Activated T-cell treated with anti-CD3 and anti-CD28 coated beads, Interleukin-2, amount 50 U/mL, for 24 hours (primary cell): ENCODE measurements at places on chromosomes 13 and 19.
A peak's percentile ranks its signal among the peaks of the same experiment; 100 is the strongest.

DNA sequence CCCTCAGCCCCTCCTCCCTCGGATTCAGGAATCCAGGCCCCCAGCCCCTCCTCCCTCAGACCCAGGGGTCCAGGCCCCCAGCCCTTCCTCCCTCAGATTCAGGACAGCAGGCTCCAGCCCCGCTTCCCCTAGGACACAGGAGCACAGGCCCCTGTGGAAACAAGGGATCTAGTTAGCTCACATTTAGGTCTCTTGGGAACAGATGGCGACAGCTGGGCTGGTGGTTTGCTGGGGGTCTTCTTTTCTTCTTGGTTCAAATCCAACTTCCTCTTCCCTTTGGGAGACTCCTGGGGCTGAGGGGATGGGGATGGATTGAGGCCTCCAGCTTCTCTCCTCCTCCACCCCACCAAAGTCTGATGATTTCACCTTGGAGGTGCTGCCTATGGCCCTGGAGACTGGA is 19.6 kb downstream of the ZNF575 start:
- no peak for DNase-seq

DNA sequence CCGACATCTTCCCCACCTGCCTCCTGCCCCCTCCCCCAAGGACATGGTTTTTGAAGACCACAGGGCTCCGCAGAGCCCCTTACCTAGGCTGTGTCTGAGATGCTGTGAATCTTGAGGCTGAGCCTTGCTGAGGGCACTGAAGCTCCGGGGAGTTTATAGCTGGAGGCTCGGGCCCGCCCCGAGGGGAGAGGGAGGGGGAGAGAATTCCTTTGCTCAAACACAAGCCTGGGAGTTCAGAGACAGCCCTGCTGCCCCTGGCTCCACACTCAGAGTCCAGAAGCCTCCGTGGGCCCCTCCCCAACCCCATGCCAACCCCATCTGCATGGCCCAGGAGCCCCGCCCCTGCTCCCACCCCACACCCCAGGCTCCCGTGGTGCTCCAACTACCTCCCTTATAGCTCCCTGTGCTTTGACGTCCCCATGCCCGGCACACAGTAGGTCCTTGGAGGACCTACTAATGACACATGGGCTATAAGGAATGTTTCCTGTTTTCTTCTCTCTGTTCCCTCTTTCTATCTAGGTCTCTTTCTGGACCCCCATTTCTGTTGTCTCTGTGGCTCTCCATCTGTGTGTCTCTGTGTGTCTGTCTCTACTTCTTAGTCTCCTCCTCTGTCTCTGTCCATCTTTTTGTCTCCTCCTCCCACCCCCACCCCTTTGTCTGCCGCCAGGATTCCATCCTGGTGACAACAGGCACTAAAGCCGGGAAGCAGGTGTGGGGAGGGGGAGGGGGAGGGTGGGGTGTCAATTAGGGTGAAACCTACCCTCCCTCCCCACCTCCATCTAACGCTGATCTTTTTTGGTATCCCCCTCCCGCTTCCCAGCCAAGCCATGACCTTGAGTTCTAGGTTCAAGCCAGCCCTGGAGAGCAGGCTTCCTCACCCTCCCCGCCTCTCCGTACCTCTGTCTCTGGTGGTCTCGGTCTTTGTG is at the start of gene TNNT1:
Gene TNNT1, minus strand, starts transcription at position 129 of the 926 bp plus-strand sequence. CDS start 2,049 bp downstream, outside the sequence.
- no peak for DNase-seq

DNA sequence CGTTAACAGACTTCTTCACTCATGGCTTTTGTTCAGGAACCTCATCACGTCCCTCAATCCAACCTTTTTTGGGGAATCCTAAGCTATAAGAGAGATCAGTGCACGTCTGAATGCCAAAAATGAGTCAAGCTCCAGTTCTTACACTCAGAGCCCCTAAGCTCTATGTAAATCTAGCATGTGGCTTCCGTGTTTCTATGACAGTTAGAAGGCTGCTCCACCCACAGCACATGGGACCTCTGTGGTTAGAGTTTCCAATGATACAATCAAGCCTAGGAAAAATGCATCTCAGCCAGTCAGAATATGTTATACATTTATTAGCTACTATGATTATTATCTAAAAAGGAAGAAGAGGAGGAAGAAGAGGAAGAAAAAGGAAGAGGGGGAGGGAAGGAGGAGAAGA is 135.9 kb downstream of the ENOX1 start:
- DNase-seq, result no peak

GRCh38 chr13:112618501-112618900 is 30.5 kb upstream of the TUBGCP3 start:
- DNase-seq, result no peak

GRCh38 chr13:93356469-93356868 is 129.9 kb downstream of the GPC6 start:
- no peak for DNase-seq

DNA sequence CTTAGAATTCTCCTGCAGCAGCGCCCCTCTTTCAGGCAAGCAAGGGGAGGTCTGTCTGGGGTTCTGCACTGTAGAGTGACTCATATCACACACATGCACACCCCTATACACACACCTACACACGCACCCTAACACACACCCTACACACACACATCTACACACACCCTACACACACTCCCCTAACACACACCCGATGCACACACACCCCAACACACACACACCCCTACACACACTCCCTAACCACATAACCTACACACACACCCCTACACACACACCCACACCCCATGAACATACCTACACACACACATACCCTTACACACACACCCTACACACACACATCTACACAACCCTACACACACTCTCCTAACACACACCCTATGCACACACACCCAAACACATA is 493.2 kb downstream of the IRS2 start:
- DNase-seq, result no peak

- DNase-seq, result no peak
Measured at GRCh38 chr13:50969691-50970090, 60.1 kb downstream of the RNASEH2B start.

GRCh38 chr13:42610649-42611048 is 36.7 kb downstream of the TNFSF11 start:
- DNase-seq, result no peak

DNA sequence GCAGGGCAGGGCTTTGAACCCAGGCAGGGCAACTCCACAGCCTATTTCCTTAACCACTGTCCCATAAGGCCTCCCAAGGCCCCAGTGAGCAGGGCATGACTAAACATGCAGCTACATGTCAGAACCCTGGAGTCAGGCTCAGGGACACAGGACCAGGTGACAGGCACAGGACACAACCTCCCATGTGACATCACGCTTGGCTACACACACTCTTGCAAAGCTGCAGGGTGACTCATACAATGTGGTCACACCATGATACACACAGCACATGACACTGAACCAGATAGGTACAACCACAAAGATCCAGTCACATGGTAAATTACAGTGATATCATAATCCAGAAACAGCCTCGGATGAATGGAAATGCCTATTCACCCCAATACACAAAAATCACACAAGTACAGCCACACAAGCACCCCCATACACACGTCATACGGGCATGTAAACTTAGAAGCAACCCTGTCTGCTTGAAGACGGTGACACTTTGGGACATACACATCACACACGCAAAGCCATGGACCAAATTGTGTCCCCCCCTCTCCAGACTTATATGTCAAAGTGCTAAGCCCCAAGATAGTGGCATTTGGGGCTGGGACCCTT is 14.5 kb downstream of the KLK4 start:
- DNase-seq, result no peak

- no peak for DNase-seq
Measured at GRCh38 chr13:93307651-93308050, 81.0 kb downstream of the GPC6 start.

- DNase-seq, result no peak
Measured at GRCh38 chr19:29887442-29887855, 54.6 kb upstream of the URI1 start.

DNA sequence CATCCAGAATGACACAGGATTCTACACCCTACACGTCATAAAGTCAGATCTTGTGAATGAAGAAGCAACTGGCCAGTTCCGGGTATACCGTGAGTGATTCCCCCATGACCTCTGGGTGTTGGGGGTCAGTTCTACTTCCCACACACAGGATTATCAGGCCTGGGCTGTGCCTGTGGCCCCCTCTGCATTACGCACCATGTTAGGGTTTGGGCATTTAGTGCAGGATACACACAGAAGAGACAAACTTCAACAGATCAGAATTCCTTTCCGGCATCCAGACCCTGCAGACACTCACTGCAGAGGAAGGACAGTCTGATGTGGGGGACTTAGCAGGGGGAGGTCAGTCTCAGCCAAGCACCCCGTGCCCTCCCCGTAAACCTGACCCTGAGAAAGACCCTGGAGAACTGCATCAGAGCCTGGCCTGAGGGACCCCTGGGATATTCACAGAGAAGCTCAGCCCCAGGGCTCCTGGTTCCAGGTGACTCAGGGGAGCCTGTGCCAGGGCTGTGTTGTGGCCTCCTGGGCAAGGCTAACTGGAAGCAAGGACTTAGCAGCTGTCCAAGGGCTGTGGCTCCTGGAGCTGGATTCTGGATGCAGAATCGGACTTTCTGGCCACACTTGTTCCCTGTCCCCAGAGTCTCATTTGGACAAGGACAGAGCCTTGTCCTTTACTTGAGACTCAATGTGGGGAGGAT is 1.7 kb downstream of the CEACAM5 start:
- DNase-seq, result peak; percentile 9

DNA sequence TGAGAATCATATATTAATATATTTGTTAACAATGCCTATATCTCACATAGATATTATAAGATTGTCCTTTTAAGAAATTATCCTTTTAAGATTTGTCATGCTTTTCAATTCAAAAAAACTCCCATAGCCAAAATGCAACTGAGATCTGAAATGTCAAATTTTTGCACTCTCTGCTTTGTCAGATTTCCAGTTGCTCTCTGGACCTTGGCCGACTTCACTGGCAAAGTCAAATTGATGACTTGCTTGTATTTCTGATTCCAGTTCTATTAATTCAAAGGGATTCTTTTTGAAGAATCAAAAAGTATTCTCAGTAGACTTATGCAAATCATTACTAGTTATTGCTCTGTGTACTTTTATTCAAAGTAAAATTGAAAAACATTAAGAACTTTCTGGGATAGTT is 101.2 kb upstream of the SCEL start:
- no peak for DNase-seq

GRCh38 chr19:11881151-11881800 is 6.3 kb upstream of the ZNF69 start:
- peak; percentile 62 for DNase-seq

- no peak for DNase-seq
Measured at GRCh38 chr13:51645761-51646670, 61.8 kb downstream of the WDFY2 start.

DNA sequence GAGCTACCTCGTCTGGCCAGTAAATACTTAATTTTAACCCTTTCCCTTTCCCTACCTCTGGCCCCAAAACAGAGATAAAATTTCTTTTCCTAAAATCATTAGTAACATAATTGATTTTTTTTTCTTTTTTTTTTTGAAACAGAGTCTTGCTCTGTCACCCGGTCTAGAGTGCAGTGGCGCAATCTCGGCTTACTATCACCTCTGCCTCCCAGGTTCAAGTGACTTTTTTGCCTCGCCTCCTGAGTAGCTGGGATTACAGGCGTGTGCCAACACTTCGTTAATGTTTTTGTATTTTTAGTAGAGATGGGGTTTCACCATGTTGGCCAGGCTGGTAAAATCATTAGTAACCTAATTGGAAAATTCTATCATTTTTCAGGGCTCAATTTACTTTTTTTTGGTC is 10.4 kb upstream of the TRIM13 start:
- no peak for DNase-seq

DNA sequence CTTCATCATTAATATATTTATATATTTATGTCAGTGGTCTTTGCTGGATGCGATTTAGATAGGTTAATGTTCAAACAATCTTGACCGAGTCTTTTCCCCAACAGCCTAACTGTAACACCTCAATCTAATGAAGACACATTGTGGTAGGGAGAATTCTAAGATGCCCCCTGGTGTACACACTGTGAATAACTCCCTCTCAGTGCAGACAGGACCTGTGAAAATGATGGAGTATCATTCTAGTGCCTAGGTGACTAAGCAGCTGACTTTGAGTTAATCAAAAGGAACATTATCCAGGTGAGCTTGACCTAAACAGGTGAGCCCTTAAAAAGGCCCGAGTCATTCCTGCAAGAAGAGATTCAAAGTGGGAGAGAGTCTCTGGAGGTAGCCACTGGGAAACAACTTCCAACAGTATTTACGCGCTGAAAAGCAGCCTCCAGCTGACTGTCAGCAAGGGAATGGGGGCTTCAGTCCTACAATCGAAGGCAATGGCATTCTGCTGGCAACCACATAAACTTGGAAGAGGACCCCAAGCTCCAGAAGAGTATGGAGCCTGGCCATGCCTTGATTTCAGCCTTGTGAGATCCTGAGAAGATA is 28.0 kb upstream of the KBTBD7 start:
- peak; percentile 50 for DNase-seq

DNA sequence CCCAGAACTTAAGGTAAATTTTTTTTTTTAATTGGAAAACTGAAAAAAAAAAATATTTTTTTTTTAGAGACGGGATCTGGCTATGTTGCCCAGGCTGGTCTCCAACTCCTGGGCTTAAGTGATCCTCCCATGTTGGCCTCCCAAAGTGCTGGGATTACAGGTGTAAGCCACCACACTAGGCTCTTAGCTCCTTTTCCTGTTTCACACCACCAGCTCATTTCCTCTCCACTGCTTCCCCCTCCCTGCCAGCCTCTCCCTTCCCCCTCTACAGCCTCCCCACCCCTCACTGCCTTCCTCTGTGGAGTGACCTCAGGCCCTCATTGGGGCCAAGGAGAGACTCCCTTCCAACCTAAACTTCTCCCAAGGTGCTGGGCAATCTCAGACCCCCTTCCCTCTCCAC is 4.2 kb upstream of the GIPR start:
- no peak for DNase-seq

DNA sequence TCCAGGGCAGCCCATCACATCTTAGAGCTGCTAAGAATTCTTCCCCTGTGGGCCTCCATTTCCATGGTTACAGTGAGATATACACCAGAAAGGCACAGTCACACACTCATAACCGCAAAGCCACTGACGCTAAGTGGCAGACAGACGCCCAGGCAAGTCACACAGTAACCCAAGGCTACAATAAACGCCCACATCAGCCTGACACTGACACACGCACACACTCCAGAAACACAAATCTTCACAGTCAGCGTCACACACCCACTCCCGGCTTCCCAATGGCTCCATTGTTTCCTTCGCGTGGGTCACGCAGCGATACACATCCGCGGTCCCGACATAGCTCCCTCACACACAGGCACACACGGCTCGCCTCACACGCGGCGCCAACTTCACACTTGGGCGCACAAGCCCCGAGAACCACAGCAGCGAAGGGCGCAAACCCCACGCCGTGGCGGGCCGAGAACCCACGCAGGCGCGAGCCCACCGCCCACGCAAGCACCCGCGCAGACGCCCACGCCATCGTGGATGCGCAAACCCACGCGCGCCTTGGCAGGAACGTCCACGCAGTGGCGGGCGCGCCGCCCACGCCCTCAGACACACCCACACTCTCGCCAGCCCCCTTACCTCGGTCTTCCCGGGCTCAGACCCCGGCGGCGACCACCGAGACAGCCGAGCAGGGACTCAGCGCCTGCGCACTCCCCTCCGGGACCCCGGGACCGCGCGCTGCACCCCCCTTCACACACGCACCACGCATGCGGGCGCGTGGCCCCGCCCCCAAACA is at the start of gene ZNF667:
Gene ZNF667, minus strand, starts transcription at position 695 of the 778 bp plus-strand sequence. CDS start 14,975 bp downstream, outside the sequence.
- peak; percentile 40 for DNase-seq
